Anterior cingulate cortex (tissue), 58 donors: ENCODE measurements at places on chromosomes 1 and 21.

GRCh38 chr1:100811808-100812207 is 82.8 kb downstream of the EXTL2 start:
- DNase-seq: no peak

- no peak for DNase-seq
Measured at GRCh38 chr1:908661-909060, 15.1 kb upstream of the SAMD11 start.

DNA sequence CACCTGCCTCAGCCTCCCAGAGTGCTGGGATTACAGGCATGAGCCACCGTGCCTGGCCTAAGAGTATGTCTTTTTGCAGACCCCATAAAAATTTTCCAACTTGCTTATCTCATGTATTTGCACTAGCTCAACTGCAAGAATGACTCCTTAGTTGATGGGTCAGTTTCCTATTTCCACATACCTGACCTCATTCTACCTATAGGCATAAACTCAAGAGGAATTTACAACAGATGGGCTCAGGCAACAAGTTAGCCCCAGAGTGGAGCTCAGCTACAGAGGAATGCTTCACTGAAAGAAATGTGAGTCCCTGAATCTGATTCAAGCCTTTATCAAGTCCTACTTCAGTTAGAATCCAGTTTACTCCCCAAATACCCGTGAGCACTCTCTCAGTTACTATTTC is 5.3 kb upstream of the SLC37A1 start:
- no peak for DNase-seq

GRCh38 chr1:26717017-26717491 is 21.2 kb downstream of the ARID1A start:
- no peak for DNase-seq

DNA sequence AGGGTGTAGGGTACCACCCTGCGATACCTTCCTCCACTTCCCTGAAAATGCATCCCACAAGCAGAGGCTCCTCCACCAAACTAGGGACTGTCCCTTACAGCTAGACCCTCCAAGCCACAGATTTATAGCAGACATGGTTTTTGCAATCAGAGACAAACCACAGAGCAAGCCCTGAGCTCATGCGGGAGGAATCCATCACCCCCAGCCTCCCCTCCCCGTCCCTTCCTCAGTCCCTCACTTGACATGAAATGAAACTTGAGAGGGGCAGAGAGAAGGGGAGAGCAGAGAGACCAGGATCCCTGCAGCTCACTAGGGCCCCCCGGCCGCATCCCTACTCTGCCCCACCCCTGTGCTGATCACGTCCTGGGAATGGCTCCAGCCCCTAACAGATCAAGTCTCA is 94.9 kb downstream of the MRPL37 start:
- DNase-seq: no peak
